ENCODE measurements at places on chromosomes 12 and 14.

- no peak for DNase-seq
These were observed 85.5 kb downstream of the TGFB3 start for GRCh38 chr14:75896341-75896740.

DNA sequence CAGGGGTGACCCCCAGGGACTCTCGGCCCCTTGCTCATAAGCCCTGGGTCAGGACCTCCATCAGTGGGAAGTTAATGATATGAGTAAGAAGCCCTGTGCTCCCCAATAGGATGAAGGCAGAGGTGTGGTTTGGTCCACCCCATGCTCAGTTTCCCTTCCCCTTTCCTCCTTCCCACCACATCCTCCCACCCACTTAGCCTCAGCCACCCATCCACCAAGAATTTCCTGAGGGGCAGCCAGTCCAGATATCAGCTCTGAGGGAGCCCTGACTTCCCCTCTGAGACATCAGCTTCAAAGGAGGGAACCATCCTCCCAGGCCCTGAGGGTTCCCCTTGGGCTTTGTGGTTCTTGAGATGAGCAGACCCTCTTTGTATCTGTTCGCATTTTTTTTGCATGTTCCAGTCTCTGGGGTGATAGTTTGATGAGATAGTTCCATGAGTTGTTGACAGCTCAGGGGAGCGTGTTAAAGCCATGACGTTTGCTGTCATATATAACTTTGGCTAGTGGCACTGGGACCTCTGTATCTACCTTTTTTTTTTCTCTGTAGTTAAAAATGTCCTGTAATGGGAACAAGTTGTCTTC, 71.2 kb downstream of the LGMN start:
- DNase-seq, result no peak

- DNase-seq, result peak; percentile 87
These were observed 449 bp upstream of the LTBP2 start for GRCh38 chr14:74612350-74613021.

DNA sequence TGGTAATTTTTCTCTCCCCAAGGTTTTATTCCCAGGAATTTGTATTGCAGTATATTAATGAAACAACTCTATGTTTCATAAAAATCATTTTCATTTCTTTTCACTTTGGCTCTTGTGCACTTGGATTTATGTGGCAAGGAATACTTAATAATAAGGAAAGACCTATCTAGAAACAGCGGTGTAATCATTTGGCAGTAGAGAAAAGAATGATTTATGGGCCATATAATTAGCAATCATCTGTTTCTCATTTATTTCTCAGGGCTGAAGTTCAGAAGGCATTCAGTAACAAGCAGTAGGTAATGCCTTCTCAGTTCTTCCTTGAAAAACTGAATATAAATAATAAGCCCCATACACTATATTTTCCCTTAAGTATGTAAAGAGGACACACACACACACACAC, 172.6 kb downstream of the ANO4 start:
- no peak for DNase-seq

DNA sequence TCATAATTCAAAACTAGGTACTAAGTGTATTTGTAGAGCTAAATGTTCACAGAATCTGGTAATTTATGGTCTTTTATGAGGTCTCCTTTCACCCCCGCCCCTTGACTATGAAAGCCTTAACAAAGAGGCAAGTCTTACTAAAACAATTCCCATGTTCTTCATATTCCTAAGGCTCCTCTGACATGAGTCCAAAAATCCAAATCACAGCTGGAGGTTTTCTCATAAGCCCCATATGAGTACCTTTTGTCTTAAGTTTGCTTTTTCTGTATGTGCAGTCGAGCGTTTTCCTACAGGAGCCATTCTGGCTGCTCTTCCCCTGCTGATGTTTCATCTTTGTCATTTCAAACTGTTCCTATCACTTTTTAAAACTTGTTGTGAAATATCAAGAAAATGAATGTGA, 55.2 kb downstream of the SIX1 start:
- no peak for DNase-seq

- no peak for DNase-seq
These were observed 398.0 kb downstream of the FSCB start for GRCh38 chr14:44109036-44109435.

- DNase-seq, result no peak
These were observed 393.2 kb downstream of the BCAT1 start for GRCh38 chr12:24555730-24556129.

DNA sequence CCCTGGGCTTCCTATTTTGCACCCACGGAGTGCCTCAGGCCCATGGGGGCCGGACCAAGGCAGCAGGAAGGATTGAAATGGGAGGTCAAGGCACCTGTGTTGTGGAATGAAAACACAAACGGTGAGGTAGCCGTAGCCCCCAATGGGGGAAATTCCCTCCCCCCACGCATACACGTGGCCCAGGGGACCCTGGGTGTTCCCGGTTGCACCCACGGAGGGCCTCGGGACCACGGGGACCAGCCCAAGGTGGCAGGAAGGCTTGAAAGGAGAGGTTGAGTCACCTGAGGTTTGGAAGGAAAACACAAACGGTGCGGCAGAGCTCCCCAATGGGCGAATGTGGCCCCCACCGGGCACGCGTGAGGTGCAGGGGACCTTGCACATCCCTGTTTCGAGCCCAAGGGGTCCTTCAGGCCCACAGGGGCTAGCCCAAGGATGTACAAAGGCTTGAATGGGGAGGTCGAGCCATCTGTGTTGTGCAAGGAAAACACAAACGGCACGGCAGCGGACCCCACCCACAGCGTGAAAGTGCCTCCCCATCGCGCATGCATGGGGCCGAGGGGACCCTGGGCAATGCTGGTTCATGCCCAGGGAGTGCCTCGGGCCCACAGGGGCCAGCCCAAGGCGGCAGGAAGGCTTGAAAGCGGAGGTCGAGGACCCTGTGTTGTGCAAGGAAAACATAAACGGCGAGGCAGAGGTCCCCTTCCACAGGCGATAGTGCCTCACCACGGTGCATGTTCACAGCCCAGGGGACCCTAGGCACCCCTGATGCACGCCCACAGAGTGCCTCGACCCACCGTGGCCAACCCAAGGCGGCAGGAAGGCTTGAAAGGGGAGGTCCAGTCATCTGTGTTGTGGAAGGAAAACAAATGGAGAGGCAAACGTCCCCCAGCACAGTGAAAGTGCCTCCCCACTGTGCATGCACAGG, 376.7 kb downstream of the ALG10 start:
- DNase-seq, result no peak

Data from hematopoietic multipotent progenitor cell treated with erythropoietin and hydrocortisone succinate and interleukin-3 and kit ligand, for 6 days (in vitro differentiated cells).